ENCODE measurements at places on chromosomes 11 and 22.

DNA sequence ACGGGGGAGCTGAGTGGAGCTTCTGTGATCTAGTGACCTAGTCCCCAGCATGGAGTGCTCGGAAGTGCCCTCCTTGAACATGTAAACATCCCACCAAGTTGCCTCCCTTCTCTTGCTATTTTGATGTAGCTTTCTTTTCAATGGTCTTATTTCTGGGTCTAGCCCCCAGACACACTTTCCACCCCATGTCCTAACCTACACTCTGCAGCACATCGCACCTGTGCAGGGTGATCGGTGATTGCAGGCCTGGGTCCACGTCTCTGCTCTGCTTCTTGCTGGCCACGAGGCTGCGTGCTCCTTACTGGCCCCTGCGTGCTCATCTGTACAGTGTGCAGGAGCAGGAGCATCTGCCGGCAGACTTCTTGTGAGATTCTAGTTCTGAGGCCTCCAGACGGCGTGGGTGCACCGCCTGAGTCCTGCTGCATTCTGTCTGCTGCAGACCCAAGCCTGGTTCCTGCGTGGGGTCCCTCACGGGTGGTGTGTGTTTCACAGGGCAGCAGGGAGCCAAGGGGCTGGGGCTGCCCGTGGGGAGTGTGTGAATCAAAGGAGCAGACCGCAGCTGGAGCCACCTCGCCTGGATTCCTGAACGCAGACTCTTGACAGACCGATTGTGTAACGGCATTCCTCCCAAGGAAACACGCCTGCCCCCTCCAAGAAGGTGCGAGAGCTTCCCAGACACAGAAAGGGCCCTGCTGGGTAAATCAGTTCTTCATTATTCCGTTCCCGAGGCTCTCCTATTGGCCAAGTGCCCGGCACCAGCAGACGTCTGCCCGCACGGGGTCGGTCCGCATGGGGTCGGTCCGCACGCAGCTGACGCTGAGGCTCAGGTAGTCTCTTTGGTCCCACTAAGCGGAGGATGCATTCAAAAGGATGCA lies 44.4 kb upstream of the MYEOV start:
- DNase-seq, result peak; percentile 16

DNA sequence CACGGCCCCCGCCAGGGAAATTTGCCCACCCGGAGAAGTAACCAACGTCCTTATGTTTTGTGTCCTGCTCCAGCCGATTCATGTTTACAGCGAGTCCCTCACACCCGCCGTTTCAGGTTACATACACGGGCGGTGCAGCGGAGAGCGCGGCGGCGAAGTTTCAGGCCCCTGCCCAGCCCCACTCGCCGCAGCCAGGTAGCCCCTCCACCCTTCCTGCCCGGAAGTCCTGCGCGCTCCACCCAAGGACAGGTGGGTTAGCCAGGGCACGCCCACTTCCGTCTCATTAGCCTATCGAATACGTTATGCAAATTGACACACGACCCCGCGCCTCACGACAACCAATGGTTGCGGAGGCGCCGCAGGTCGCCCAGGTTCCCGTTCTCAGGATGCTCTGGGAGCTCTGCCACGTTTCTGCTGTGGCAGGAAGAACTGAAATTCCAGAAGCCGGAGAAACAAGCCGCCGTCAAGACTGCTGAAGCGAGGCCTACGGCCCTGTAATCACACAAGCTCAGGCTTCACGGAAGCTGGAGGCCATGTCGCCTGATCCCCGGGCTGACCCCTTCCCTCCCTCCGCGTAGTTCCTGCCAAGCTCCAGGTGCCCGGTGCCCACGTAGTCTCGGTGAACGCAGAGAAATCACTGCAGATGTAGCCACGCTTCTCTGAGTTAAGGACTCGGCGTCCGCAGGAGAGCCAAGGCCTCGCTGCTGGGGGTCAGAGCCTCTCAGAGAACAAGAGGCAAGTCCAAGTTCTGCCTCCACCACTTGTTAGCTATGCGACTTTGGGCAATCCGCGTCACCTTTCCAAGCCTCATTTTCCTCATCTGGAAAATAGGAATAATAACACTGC lies 22.4 kb upstream of the MYH9 start:
- peak; percentile 99 for DNase-seq

DNA sequence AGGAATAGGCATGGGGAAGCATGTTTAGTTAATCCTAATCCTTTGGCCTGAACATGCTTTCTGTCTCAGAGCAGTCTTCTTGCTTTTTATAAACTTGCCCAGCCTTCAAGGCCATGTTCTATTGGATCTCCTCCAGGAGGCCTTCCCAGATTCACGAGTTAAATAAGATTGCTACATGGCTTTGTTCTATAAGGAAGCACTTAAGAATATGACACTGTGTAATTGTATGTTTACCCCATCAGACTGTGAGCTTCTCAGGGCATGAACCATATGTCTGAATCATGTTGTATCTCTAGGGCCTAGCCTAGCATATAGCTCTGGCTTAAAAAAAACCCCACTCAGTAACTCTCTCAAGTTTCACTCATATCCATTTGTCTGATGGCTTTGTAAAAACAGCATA lies 26.4 kb upstream of the UCP3 start:
- DNase-seq, result no peak

DNA sequence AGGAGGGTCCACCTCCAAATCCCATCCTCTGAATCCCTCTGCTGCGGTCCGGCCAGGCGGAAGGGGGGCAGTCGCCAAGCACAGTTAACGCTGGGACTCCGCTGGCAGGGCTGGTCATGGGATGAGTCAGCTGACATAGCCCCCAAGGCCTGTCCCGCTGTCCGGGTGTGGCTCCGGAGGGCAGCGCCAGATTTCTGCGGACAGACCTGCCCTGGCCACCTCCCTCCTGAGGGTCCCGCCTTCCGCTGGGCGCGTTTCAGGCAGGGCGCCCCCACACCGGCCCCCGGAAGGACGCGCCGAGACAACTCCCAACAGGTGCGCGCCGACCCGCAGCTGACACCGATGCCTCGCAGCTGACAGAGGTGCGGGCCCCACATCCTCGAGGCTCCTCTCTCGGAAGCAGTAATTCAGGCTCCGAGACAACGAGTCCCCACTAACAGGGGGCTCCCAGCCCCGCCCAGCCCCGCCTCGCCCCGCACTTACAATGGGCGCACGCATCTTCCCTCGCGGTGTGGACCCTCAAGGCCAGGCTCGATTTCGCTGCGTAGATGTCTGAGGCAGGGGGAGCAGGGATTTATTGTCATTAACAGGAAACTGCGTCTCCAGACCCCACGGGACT lies 607 bp downstream of the PLAAT3 start:
- DNase-seq, result no peak

GRCh38 chr22:44578110-44578457 lies 80.1 kb upstream of the RTL6 start:
- DNase-seq, result no peak

- DNase-seq, result no peak
Measured at GRCh38 chr11:26971961-26972360, 22.0 kb upstream of the FIBIN start.

DNA sequence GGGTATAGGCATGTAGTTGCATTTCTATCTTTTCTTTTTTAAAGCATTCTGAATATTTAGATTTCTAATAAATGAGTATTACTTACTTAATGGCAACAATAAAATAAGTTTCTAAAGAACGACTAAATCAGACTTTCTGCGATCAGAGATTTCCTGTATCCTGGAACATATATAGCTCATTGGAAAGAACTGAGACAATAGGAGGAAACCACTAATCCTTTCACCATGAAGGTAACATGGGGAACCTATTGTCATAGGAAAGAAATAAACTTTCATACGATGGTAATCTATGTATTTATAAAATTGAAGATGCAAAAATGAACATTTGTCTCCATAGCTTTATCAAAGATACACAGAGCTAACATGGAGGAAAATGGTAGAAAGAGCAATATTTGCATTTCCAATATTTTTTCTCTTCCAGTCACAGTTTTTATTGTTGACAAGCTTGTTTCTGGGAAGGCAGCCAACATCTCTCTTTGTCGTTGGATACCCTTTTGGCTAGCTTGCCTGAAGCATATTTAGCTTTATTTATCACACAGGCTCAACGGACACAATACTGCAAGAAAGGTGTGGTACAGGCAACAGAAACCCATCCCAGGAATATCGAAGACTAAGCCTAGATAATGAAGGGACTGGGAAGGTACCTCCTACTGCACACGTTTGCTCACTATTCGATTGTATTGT lies 293.3 kb upstream of the MPPED2 start:
- peak; percentile 43 for DNase-seq

GRCh38 chr11:60184824-60185511 lies 2.1 kb upstream of the MS4A6A start:
- DNase-seq, result no peak

DNA sequence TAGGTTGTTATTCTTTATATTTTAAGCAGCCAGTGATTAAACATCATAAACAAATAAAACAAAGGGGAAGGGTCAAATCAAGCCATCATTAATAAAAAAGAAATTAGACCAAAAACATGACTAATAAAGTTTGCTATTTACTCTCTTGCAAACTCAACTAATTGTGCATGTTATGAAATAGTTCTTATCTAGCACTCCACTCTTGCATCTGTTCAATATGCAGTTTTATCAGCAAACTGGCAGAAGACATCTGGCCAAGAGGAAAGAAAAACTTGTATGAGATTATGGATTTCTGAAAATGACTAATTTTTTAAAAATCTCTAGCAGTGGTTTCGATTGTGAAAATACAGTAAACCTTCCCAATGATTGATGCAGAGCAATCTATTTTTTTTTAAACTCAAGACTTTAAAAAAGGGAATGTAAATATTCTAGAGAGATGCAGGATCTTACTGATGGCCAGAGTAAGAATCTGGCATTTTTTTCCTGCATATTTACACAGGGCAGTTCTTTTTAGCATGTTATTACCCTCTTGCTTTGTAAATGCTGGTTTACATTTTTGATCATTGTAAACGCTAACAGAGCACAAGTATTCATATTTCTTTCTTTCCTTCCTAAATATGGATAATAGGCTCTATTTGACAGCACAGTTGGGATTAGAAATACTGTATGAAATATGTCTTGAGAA lies 83.3 kb downstream of the GRIA4 start:
- no peak for DNase-seq

- DNase-seq, result no peak
Measured at GRCh38 chr11:132639986-132640385, 892.3 kb downstream of the OPCML start.

- DNase-seq, result no peak
Measured at GRCh38 chr11:129657866-129658525, 157.7 kb upstream of the TMEM45B start.

DNA sequence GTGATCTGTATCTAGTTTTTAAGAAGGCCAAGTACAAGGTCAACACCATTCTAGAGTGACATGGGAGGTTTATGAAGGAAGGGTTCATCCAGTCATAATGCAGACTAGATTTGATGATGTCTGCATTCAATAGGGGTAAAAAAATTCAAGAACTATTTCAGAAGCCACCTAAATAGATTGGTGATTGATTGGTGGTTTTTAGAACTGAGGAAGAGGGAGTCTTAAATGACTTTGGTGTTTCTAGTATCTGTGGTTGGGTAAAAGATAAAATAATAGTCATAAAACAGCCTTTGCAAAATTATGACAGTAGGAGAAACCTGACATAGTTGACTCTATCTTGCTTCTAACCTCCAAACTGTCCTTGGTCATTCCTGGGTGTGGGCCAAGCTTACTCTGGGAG lies 114.1 kb downstream of the OPCML start:
- no peak for DNase-seq

GRCh38 chr11:12518606-12519385 lies 141.4 kb downstream of the PARVA start:
- DNase-seq, result peak; percentile 60

DNA sequence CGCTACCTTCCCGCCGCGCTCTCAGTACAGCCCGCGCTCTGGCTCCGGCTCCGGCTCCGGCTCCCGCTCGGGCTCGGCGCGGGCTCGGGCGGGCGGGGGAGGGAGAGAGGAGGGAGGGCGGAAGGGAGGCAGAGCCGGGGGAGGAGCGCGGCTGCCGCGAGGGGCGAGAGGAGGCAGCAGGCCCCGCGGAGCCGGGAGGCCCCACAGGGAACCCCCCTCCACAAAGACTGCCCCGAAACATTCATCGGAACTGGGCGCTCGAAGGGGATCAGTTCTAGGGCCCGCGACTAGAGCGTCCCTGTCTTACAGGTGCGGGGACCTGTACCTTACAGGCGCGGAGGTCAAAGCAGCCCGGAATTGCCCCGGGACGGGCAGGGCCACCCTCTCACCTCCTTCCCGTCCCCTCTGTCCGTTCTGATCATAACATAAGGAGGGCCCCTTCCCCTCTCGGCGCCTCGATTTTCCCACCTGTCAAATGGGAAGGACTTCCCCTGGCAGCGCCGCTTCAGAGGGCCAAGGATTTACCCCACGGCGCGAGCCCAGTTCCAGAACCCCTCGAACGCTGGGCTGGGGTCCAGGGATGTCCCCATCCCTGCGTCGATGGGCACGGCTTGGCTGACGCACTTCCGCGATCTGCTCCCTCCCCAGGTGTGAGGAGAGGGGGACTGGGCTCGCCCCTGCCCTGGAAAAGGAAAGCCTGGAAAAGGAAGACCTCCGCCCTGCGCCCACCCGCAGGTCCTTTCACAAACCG lies at the start of gene SHISA8:
TSS of gene SHISA8 (minus strand) at position 40 of the 751 bp plus-strand sequence. CDS start 407 bp downstream, outside the sequence.
- peak; percentile 53 for DNase-seq

- DNase-seq, result no peak
Measured at GRCh38 chr11:95566211-95566610, 223.4 kb downstream of the FAM76B start.

DNA sequence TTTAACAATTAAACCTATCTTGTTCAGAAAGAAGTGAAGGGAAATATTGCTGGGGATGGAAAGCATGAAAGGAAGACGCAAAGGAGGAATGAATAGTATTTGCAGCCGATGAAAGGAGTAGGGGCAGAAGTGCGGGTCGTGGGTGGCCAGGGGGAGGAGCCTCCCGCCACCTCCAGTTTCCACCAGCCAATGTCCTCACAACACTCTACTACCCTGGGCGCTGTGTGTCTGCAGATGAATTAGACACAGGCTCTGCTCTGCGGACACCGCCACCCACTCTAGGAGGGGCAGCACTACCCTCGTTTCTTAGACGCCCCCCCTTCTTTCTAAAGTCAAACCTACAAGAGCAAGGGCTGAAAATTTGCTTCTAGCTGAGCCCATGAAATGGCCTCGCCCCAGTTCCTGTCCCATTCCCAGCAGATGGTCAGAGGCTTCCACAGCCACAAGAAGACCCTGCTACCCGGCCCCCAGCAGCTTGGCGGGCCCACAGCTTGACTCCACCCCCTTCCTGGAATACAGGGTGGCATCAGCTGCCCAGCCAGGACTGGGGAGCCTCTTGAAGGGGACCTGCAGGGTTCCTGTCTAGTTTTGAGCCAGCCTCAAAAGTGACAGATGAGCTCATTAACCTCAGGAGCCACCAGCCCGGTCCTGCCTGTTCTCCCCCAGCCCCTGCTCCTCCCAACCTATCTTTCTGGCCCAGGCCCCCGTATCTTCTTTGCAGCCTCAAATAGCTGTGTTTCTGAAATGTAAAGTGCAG lies 268.1 kb downstream of the BUD13 start:
- no peak for DNase-seq

- no peak for DNase-seq
Measured at GRCh38 chr11:8814209-8814922, 96.6 kb upstream of the AKIP1 start.
